ENCODE measurements at places on chromosomes 5 and 9.
A peak's percentile ranks its signal among the peaks of the same experiment; 100 is the strongest.

DNA sequence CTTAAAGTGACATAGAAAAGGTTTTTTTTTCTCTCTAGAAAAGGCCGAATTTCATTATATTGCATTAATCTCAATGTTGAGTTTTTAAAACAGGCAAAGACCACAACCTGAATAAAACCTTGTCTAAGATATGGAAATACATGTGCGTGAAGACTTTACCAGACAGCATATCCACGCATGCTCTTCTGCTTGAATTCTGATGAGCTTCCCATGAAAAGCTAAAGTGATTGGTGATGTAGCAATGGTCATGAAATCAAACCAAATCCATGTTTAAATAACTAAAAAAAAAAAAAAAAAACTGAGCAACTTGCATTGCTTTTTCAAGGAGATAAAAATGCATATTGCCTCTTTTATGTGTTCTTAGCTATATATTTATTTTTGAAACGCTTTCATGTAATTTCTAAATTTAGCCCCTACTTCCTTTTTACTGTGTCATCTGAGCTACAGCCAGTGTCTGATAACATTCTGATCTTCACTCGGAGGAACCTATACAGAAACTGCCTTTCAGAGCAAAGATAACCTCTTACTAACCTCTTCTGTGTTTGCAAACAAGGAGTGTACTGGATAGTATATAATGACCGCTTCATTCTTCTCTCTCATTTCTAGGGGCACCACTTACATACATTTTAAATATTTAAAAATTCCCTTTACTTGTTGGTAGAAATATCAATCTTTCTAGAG, 179.1 kb upstream of the GNA14 start:
- DNase-seq, result no peak

- DNase-seq, result no peak
Measured at GRCh38 chr9:129988607-129989361, 54.2 kb downstream of the FNBP1 start.

- peak; percentile 43 for DNase-seq
Measured at GRCh38 chr9:110173322-110173642, 34.7 kb downstream of the C9orf152 start.

- DNase-seq, result peak; percentile 81
Measured at GRCh38 chr9:37302277-37302676, 120.2 kb upstream of the GRHPR start.

DNA sequence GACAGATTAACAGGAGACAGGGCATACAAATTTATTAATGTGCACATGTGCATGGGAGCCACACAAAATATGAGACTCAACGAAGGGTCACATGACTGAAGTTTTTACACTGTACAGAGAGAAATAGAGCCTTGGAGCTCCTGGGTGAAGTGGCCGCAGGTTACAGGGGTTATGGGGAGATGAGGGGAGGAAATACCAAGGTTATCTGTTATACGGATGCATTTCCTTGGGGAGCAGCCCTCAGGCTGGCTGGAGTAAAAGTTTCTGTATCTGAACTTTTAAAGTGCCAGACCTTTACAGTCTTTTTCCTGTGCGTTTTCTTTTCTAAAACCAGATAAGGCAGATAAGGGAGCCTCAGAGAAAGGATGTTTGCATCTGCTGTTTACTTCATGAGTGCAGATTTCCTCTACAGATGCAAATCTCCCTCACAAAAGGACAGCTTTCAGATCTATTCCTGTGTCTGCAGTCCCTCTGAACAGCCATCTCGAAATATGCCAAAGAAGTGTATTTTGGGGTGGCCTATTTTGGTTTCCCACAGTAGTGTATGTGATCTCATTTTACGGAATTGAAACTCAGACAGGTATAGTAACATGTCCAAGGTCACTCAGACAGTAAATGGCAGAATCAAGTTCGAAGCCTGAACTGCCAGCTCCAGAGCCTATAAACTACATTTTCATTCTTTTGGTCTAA, 139.3 kb upstream of the FBXL17 start:
- no peak for DNase-seq

GRCh38 chr5:65818592-65818991, 96.6 kb downstream of the NLN start:
- DNase-seq, result no peak

GRCh38 chr5:83542839-83543238, 71.3 kb downstream of the VCAN start:
- no peak for DNase-seq

- no peak for DNase-seq
Measured at GRCh38 chr5:108629779-108630528, 117.7 kb upstream of the FER start.

- no peak for DNase-seq
Measured at GRCh38 chr5:113181409-113181808, 204.8 kb downstream of the DCP2 start.

DNA sequence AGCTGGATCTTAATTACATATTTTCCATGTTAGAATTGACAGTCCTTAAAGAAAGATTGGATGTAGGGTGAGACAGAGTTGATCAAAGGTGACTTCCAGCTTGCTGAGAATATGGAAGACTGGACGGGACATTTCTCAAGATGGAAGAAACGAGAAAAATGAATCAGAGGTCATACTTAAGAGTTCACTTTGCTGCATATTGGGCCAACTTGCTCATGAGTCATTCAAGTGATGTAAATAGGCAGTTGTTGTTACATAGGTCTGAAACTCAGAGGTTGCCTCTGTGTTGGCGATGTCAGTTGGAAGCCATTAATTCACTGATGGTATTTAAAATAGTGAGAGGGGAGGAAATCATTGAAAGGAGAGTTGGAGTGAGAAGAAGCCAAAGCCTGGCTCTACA, 132.8 kb downstream of the CD180 start:
- no peak for DNase-seq

- no peak for DNase-seq
Measured at GRCh38 chr9:121354762-121355161, 15.3 kb downstream of the STOM start.

DNA sequence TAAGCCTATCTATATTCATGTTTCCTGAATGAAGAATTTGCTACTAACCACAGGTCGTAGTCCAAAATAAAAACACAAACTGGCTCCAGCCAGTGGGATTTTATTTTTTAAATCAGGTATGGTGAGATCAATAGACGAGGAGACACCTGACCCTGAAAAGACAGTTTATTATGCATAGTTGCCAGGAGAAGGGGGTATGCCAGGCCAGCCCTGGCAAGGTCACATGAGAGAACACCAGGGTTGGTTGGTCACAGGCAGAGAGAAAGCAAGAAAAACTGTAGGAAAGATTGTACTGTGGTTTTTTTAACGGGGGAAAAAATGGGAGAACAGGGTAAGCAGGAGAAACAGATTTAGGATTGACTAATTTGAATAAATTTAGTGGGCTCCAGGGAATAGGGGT, 125.3 kb downstream of the CDH18 start:
- no peak for DNase-seq

GRCh38 chr5:51148437-51148836, 234.8 kb upstream of the ISL1 start:
- no peak for DNase-seq

DNA sequence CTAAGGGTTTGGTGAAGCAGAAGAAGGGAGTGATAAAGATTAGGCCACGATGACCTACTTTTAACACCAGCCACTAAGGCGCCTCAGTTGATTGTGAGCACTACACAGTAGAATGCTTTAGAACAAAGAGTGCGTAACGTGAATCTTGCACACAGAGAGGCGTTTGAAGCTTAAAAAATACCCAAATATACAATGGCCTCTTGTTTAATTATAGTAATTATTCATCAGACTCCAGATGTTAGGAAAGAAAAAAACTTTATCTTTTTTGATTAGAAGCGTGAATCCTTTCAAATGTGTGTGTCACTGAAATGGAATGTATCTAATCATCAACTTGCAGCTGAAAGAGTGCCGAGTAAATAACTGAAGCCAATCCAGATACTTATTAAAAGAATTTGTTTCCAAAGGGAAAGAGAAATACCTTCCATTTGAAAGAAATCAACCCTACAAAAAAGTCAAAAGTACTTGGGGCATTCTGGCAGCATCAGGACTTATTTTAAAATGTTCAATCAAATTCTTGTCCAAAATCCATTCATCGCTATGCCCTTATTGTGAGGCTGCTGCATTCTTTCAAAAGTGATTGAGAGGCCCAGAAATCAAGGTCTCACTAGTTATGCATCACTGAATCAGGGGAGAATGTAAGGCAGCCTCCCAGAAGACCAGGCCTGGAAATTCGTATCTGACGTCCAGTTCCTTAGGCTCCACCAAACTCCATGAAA, 337.5 kb downstream of the ZNF608 start:
- no peak for DNase-seq

- peak; percentile 15 for DNase-seq
Measured at GRCh38 chr5:124651663-124652513, 94.6 kb downstream of the ZNF608 start.

GRCh38 chr9:114261026-114261425, 61.9 kb upstream of the ORM1 start:
- no peak for DNase-seq

- peak; percentile 65 for DNase-seq
Measured at GRCh38 chr9:127451858-127452656, 747 bp downstream of the LRSAM1 start.
